ENCODE measurements at places on chromosomes 13 and 19.

GRCh38 chr13:93963266-93964145 lies 516.0 kb downstream of the DCT start:
- DNase-seq, result no peak

DNA sequence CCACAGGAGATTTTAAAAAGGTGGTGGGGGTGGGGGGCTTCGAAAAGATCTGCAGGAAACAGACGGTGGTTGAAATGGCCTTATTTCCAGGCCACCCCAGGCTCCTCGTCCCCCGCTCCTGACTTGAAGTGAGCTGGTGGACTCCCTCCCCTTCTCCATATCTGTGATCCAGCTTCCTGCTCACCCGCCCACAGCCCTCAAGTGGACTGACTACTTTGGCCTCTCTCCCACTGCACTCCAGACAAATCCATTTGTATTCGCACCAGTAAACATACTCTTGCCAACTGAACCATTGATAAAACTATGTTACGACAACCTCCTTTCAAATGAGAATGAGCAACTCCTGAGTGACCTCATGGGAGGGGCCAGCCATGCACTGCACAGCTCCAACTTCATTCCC lies 259.5 kb downstream of the COL4A1 start:
- no peak for DNase-seq

DNA sequence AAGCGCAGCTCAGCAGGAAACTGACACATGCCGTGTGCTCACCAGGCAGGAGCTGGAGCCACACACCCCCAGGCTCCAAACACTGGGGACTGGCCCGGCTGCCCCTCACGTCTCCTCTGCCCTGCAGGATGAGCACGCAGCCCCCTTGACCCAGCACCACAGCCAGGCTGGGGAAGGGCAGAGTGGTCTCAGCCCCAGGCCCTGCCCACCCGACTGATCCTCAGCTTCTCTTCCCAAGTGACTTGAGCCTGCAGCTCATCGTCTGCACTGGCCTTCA lies 20.3 kb downstream of the GRTP1 start:
- DNase-seq, result no peak

DNA sequence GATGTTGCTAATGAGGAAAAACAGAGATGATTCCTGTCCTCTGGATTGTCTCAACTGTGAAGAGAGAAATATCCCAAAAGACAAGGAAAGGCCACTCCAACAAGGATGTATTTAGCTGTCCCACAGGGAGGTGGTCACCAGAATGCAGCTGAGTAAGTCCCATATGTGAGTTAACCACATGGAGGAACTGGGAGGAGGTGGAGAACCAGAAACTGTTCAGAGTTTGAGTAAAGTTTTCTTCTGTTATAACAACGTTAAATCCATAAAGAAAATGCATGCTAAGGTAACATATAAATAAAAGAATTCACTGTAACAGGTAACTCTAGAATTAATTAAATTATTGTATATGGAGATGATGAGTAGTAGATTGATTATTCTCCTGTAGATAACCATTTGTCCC lies 5.3 kb downstream of the ZNF763 start:
- no peak for DNase-seq

DNA sequence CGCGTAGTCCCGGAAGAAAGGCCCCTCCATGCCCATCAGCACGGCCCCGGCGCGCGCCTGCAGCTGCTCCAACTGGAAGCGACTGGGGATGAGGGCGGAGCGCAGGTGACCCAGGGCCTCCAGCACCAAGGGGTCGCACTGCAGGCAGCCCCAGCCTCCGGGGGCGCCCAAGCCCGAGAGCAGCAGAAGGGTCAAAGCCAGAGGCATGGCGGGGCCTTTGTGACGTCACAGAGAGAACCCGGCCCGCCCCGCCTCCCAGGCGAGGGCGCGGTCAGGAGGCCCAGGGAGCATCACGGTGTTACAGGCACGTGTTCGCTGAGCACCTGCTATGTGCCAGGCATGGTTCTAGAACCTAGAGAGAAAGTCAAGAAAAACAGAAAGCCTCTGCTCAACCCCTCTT lies at the start of gene IZUMO2:
Gene IZUMO2 (minus strand): TSS at position 294 of the 400 bp plus-strand sequence. CDS start 87 bp downstream, at position 207.
- no peak for DNase-seq

DNA sequence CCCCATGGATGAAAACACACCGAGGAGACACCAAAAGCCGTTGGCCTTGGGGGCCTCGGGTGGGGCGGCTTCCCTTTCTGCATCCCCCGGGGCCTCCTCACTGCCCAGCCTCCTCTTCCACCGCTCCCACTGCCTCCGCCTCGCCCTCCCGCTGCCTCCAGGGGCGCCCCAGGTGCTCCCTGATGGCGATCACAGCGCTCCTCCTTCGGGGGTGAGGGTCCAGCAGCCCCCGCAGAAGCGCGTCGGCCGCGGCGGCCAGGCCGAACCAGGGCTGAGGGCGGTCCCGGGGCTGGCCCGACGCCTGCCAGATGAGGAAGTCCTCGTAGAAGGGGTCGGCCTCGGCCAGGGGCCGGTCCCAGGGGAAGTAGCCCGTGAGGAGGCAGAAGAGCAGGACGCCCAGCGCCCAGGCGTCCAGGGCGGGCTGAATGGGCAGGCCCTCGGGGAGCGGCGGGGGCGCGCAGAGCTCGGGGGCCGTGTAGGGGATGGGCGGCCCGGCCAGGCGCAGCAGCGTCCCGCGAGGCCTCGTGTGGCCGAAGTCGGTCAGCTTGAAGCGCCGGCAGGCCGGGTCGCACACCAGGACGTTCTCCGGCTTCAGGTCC lies 7.2 kb downstream of the SBK2 start:
- DNase-seq, result no peak

- no peak for DNase-seq
Measured at GRCh38 chr13:105625691-105626090, 909.8 kb downstream of the EFNB2 start.

DNA sequence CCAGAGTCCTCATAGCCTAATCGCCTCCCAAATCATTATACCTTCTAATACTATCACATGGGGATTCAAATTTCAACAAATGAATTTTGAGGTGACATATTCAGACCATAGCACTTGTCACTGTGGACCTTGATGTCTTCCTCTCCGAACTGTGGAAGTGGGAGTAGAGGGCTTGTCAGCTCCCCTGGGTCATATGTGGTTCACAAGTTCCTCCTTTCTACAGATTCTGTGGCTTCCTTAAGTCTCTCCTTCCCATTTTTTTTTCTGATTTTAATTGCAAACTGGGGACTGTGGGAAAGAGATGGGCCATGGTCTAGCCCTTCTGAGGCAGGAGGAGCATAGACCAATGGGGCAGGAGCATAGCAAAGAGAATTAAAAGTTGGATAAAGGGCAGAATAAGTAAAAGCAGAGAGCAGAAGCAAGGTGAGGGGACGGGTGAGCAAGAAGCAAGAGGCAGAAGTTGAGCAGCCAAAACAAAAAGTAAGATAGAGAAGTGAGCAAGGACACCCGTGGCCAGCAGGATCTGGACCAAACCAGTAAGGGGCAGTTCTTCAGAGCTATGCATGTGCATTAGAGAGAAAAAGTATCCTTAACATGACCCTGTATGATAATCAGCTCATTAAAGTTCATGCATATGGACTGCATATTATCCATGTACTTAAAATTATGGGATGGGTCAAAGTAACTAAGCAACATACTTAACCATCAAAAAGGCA lies 2.6 kb upstream of the SIGLEC7 start:
- DNase-seq, result no peak

DNA sequence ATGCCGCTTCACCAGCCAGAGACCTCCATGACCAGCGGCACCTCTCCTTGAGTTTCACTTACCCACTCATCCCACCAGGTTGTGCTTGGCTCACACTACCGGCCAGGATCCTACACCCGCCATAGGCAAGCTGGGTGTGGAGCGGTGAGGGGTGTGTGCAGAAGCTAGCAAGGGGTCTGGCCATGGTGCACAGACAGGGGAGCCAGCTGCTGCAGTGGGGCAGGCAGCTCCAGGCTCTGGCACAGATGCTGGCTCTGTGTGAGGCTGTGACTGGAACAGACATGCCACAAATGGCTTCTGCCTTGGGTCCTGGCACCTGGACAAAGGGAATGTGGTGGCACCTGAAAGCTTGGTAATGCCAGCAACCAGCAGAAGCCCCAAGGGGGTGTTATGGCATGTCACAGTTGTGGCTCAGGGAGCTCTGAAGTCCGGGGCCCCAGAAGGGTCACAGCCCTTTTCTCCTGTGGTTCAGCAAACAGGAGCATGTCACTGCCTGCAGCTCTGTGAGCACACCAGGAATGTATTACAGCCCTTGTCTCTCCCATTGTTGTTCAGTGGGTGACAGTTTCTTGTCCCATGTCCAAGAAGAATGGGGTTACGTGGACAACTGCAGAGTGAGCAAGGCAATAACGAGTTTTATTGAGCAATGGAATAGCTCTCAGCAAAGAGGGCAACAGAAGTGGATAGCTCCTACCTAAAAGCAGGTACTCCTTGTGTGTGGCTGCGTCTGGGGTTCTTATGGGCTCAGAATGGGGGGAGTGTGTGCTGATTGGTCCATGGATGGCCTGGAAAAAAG lies 2791.0 kb upstream of the PCDH20 start:
- no peak for DNase-seq

DNA sequence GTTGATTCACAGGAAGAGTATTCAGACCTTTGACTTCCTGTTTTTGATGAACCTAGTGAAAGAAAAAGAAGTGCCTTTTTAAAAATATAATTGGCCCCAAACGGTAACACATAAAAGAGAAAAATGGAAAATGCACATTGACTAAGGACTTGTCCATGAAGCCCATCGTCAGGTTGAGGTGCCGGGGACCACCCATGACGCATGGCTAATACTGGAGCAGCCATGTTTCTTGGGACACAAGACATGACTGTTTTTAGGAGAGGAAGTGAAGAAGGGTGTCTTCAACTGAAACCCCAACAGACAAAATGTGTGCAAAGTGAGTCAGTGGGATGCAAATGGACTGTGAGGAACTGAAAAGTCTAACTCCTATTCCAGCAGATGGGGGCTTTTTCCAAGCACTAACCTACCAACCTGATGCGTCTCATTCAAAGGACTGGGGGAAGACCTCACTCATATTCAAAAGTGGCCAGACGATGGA lies 459.4 kb downstream of the FOXO1 start:
- no peak for DNase-seq

- DNase-seq, result no peak
Measured at GRCh38 chr13:85544756-85545155, 254.5 kb downstream of the SLITRK6 start.

DNA sequence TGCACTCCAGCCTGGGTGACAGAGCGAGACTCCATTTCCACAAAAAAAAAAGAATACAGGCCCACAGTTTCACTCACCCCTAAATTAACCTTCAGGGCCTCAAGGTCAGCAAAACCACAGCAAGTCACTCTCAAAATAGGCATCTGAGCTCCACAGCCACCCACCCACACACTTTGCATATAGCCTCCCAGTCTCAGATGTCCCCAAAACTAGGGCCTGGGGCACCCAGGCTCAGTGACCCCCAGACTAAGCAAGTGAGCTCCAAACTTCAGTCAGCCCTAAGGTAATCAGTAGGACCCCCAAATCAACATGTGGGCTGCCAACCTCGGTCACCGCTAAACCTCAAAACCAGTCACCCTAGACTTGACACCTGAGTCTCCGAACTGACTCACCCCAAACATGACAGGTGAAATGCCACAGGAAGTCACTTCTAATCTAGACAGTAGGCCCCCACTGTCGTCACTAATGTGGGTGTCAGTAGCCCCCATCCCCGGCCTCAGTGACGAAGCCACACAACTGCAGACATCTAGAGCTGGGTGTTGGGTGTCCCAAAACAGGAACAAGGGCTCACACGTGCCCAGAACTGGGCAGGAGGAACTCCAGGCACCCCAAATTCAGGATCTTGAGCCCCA lies 13.9 kb downstream of the RABAC1 start:
- peak; percentile 89 for DNase-seq

DNA sequence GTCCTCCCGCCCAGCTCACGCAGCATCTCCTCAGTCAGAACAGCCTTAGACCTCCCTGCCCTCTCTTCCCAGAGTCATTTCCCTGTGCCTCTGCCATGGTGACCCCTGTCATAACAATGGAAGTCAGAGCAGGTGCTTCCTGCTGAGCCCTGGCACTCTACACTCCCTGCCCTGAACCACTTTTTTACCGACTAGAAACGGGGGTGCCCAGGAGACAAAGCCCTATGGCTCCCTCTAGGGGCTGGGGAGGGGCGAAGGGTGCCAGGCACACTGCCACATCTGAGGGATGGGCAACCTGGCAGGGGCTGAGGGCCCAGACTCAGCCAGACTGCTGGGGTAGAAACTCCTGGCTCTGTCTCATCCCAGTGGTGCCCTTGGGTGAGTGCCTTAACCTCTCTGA lies 16.4 kb downstream of the ZNF574 start:
- DNase-seq, result peak; percentile 31

GRCh38 chr13:79485014-79485811 lies 4.3 kb downstream of the NDFIP2 start:
- no peak for DNase-seq

- no peak for DNase-seq
Measured at GRCh38 chr19:12670159-12670928, 3.7 kb downstream of the WDR83 start.

GRCh38 chr13:37806666-37807065 lies 62.9 kb downstream of the TRPC4 start:
- DNase-seq, result no peak

- DNase-seq, result no peak
Measured at GRCh38 chr13:75458696-75459422, 23.1 kb downstream of the TBC1D4 start.

- DNase-seq, result peak; percentile 49
Measured at GRCh38 chr19:10936661-10937084, 8.1 kb downstream of the TIMM29 start.

DNA sequence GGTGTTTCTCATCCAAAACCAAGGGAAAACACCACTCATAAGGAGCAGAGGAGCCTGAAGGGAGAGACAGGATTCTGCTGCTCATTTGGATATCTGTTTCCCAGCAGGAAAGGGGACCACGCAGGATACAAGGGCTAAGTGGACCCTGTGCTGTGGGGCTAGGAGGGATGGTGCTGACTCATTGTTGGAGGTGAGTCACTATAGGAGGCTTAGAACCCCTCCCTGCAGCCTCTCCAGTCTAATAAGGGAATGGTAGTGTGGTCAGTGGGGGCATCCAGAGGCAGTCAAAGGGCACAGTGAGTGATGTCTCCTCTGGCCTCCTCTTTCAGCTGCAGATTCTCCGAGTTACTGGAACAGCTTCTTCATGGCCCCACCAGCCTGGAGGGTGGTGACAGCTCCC lies 442.3 kb downstream of the TUBA3C start:
- no peak for DNase-seq

DNA sequence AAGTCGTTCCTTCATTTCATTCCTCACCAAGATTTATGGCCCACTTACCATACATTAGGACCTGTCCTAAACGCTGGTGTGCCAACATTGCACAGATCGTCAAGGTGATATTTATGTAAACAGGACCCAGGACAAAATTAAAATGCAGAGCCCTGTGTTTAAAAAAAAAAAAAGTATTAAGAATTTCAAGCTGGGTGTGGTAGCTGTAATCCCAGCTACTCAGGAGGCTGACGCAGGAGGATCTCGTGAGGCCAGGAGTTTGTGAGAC lies 6.5 kb upstream of the ZNF444 start:
- no peak for DNase-seq

DNA sequence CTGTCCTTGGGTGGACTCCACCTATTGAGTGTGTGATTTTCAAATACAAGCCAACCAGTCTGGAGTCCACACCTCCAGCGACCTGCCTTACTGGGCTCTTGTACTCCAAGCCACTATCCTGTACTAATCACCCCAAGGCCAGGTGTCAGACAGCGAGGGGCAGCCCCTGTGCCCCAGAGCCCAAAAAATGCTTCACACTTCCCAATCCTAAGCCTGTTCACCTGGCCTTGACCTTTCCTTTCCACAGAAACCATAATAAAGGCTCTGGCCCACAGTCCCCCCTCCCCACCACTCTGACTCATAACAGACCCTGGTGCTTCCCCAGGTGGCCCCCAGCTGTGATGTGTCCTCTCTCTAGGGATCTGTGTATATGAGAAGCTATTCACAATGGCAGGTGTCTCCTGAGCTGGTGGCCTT lies 3.9 kb downstream of the CD209 start:
- DNase-seq, result no peak

GRCh38 chr19:1952635-1953034 lies 11.7 kb downstream of the CSNK1G2 start:
- DNase-seq, result no peak
